Effector memory CD4-positive, alpha-beta T cell (primary cell): ENCODE measurements at places on chromosomes 13 and 19.

DNA sequence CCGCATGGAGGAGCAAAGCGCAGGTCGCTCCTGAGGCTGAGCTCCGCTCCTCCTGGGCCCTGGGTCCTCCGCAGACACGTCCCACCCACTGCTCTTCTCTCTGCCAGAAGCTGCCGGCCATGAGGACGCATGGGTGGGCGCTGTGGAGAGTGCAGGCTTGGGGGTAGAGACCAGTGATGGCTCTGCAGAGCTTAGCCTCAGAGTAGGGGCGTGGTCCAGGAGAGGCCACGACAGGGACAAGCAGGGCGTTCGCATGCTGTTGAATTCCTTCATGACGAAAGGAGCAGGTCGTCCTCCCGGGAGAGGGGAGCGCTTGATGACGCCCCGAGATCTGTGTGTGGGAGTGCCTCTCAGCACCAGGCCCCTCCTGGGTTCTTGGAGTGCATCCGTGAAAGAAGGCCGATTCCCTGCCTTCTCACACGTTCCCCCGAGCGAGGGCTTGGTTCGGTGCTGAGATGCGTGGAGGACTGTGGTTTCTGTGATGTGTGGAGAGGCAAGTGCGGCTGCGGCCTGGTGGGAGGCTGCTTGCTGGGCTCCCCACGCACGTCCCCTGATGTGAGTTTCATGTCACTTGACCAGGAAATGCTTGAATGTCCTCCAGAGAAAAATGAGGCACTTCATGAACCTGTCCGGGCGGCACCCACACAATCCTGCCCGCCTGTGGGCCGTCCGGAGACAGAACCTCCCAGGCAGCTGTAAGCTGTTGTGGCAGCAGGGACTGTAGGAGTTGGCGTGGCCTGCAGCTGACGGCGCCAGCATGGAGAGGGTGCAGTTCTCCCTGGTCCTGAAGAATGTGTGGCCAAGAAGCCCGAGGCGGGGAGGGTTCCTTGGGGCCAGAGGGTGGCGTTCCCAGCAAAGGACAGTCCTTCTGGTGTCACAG, 4.5 kb downstream of the SF3A2 start:
- no peak for DNase-seq

- DNase-seq, result no peak
Measured at GRCh38 chr13:106712381-106712780, 144.4 kb upstream of the ARGLU1 start.

- DNase-seq, result no peak
Measured at GRCh38 chr19:40419066-40419612, 6.0 kb upstream of the PRX start.

GRCh38 chr19:38695832-38696728, 48.2 kb downstream of the CAPN12 start:
- DNase-seq, result no peak

DNA sequence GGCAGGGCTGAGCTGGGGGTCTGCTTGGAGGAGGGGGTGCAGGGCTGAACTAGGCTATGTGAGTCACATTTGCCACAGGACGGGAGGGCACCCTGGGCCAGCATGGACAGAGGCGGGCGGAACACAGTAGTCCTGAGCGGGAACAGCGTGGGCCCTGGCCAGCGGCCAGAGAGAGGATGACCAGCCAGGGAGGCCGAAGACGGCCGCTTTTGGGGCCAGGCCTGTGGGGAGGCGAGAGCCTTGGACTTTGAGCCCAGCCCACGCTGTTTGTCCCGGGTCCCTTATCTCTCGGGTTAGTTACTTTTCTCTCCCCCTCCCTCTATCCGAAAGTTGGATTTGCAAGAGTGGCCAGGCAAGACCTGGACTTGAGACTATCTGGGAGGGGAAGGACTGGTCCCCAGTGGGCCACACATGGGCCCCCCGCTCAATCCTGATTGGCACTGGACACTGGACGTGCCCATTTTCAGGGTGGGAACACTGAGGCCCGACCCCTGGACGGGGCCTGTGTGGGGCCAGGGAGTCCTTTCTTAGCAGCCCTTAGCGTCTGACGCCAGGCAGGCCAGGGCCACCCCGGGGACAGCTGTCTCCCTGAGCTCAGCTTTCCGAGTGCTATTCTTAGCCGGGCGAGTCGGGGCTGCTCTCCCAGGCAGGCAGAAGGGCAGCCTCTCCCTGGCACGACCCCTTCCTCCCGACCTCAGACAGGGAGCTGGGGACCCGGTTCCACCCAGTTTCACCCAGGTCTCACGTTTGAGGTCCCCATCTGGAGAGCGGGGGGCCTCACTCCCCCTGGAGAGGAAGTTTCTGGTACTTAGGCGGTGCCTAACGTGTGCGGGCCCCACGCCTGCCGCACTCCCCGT, 833 bp downstream of the GAMT start:
- no peak for DNase-seq

DNA sequence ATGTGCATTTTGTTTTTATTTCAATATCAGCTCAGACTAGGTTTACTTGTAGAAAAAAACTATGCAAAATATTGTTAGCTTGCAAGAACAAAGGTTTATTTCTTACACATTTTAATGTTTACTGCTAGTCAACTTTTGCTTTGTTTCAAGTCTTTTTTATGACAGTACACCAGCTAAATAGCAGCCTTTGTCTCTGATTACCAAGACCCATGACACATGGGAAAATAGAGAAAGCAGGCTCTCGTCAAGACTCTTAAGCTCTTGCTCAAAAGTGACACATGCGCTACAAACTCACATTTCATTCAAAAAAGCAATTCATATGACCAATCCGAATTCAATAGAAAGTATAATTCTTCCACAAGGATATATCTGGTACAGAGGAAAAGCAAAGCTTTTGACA, 642.3 kb upstream of the SLITRK1 start:
- DNase-seq, result no peak

DNA sequence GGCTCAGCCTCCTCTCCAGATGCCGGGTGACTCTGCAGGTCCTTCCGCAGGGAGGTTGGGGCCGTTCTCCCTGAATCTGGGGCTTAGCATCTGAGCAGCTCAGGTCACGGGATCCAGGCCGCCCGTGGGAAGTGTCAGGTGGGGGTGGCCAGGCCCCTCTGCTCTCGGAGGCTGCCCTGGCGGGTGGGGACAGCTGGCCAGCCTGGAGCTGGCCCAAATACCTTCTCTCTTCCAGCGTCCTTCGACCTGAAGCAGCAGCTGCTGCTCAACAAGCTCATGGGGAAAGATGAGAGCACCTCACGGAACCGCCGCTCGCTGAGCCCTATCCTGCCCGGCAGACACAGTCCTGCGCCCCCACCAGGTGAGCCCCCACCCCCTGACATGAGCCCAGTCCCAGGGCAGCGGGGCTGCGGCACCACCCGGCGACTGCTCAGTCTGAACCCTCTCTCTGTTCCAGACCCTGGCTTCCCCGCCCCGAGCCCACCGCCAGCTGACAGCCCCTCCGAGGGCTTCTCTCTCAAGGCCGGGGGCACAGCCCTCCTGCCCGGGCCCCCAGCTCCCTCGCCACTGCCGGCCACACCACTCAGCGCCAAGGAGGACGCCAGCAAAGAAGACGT, 19.1 kb downstream of the PEX11G start:
- DNase-seq, result no peak

- DNase-seq, result no peak
Measured at GRCh38 chr13:64314331-64314730, 2898.7 kb upstream of the PCDH20 start.

- DNase-seq, result no peak
Measured at GRCh38 chr13:61700620-61701019, 285.0 kb upstream of the PCDH20 start.
